Thymus (tissue), 14 donors: ENCODE measurements at places on chromosomes 4 and X. TPM values are rescaled to one million over a fixed set of nuclear protein-coding genes. Genes with fewer than 3 reads are reported as not detected.

DNA sequence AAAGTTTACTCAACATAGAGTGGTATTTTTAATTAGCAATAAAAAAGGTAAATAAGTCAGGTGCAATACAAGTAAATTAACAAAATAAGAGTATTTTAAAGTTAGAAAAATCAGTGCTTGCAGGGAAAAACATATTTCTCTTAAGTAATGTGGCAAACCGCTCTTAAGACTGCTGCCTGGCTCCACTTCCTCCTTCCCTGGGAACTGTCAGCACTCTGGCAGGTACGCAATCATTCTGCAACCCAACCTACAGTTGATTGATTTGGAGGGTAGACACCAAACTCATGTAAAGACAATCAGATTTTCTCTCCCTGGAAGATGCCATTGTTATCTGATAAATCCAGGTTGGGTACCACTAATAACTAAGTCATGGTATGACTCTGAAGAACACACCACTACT, 63.9 kb downstream of the PPP3CA start:
- DNase-seq: no peak

PCDH19 gene
- 0.76 TPM for total RNA-seq

CLDN34 gene
- 0.05 TPM for total RNA-seq

DNA sequence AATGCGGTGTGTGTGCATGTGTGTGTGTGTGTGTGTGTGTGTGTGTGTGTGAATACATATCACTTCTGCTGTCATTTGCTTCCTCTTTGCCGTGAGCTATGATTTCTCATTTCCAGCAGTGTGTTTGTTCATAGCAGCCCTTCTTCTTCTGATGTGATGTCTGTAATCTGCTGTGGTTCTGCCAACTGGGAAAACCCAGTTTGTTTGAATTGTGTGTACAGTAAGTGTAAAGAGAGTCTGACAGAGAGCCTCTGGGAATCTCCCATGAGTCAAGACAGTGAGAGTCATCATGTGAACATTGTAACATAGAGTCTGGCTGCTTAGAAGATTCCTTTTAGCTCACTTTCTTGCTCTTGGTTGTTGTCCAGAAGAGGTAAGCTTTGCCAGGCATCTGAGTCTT, 8.4 kb upstream of the NWD2 start:
- no peak for DNase-seq

FRAS1 gene
- 1.6 TPM for total RNA-seq

PPP2R2C gene
- 5.4 TPM for total RNA-seq

GRCh38 chr4:73705056-73705432, 35.3 kb upstream of the CXCL8 start:
- DNase-seq: no peak

GRCh38 chrX:151323054-151323453, 74.0 kb upstream of the VMA21 start:
- DNase-seq: no peak

MGAT4D gene
- not detected for total RNA-seq

GRCh38 chr4:40980318-40980883, 230.6 kb downstream of the NSUN7 start:
- DNase-seq: peak; percentile 6

DNA sequence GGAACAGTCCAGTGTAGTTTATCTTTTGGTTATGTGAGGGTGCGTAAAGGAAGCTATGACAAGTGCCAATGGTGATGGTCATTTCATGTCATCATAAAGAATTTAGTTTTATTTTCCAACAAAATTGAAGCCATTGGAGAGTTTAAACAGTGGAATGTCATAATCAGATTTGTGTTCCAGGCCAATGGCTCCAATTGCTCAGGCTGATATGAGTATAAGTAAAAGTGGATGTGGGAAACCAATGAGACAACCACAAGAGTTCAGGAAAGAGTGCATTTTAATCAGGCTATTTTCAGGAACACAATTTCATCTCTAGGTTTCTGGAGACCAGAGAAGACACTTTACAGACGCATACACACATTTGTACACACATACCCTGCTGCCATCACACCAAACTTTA, 20.7 kb downstream of the SPANXC start:
- no peak for DNase-seq

GRCh38 chrX:107747596-107748161, 27.9 kb downstream of the TSC22D3 start:
- no peak for DNase-seq

MAGEC1 gene
- not detected for total RNA-seq

GRCh38 chrX:94053575-94053974, 379.6 kb downstream of the FAM133A start:
- DNase-seq: no peak

GRCh38 chr4:71663780-71664179, 120.1 kb downstream of the GC start:
- DNase-seq: no peak

- DNase-seq: no peak
Observed at GRCh38 chr4:676871-677235, 2.5 kb downstream of the MYL5 start.

VCX gene
- not detected for total RNA-seq

- DNase-seq: no peak
Observed at GRCh38 chr4:62953752-62954151, 1455.5 kb downstream of the TECRL start.

GRCh38 chr4:83118869-83119268, 4.3 kb upstream of the PLAC8 start:
- no peak for DNase-seq

DNA sequence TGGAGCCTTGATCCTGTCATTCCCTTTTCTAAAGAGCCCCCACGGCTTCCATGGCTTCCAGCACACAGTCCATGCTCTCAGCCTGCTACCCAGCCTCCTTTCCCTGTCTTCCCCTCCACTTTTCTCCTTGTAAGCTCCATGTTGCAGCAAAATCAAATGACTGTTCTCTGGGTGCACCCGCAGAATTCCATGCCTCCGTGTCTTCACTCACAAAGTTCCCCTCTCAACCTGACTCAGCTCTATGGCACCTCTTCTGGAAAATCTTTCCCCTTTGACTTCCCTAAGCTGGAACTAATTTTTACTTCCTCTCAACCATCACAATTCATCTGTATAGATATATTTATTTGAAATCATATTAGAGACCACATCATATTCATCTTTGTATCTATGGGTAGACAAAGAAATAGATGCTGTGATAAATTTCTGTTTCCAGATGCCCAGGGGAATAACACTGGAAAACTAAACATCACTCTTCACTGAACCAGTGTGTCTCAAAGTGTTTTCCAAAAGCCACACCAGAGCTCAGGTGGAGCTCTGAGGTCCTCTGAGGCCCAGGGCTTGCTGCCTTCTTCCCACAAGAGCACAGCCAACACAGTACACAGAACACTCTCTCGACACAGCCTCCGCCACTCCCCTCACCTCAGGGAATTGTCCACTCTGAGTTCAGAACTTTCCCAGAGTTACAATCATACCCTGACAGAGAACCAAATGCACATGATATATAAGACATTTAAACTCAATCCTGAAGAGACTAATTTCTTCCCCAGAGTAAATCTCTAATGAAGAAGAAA, 3.3 kb downstream of the SETD7 start:
- no peak for DNase-seq

MAPK10 gene
- total RNA-seq: 3.7 TPM

ETNPPL gene
- 0.19 TPM for total RNA-seq

- no peak for DNase-seq
Observed at GRCh38 chrX:130296743-130297142, 28.0 kb upstream of the ZNF280C start.

GRCh38 chr4:165864271-165864670, 8.8 kb upstream of the TLL1 start:
- no peak for DNase-seq

MAGEC3 gene
- not detected for total RNA-seq

DNA sequence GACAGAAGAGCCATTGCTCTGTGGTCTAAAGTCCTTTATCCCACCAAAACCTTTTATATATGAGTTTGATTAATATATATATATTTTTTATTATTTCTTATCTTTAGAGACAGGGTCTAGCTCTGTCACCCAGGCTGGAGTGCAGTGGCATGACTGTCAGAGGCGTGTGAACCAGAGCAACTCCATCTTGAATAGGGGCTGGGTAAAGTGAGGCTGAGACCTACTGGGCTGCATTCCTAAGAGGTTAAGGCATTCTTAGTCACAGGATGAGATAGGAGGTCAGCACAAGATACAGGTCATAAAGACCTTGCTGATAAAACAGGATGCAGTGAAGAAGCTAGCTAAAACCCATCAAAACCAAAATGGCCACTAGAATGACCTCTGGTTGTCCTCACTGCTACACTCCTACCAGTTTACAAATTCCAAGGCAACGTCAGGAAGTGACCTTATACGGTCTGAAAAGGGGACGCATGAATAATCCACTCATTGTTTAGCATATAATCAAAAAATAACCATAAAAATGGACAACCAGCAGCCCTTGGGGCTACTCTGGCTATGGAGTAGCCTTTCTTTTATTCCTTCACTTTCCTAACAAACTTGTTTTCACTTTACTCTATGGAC, 10.5 kb downstream of the TBCK start:
- no peak for DNase-seq

DNA sequence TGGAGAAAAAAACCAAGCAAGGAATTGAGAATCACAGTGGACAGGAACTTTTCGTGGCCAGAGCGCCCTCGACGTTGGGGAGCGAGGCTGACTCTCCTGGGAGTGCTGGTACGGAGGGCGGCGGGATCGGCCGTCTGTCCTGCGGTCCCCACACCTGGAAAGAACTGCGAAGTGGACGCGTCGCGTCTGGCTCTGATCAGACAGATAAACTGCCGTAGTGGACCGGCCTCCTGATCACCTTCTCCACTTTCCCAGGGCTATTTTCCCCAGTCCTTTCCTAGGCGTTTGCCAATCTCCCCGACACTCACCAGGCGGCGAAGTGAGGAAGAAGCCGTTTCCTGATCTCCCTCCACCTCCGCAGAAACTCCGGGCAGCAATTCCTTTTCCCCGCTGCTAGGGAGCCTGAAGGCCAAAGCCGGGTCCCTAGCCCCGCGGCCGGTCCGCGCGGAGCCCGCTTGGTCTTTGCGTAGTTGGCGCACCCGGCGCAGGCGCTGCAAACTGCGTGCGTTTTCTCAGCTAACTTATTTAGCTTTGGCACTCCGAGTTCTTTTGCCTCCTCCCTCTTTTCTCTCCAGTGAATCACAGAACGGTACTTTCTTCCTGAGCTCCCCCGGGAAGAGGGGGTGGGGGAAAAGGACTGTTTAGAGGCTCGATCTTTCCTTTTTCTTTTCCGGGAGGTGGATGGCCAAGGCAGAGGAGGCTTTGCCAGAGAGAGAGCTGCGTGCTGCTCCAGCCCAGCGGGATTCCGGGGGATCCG, at the start of gene ARSJ:
TSS of gene ARSJ (minus strand) at position 500 of the 757 bp plus-strand sequence. CDS start 813 bp downstream, outside the sequence.
- no peak for DNase-seq

RIPPLY1 gene
- total RNA-seq: not detected

GRCh38 chrX:107677909-107678308, 49.6 kb downstream of the PRPS1 start:
- no peak for DNase-seq

DNA sequence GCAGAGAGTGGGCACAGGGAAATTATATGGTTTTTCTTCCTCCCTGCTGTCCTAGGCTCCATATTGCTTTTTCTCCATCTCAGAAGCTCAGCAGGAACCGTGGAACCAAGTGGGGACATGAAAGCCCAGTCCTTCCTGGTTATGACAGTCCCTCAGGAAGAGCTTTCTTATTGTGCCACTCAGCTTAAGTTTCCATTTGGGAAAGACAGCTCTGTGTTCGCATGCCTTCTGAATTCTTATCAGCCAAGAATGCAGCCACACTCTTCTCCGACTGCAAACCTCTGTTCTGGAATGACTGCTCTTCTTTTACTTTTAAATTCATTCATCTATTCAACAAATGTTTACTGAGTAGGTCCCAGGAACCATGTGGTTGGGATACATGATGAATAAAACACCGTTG, 58.0 kb upstream of the PPARGC1A start:
- no peak for DNase-seq

DNA sequence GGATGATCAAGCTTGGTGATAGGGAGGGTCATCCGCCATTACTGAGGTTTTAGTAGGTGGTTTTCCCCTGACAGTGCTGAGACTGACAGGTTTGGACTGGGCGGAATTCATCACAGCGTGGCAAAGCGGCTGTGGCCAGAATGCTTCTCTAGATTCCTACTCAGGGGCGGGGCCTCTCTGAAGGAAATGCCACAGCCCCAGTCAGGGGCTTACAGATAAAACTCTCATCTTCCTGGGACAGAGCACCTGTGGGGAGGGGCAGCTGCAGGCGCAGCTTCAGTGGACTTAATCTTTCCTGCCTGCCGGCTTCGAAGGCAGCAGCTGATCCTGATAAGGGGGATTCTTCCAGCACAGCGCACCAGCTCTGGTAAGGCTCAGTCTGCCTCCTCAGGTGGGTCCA, 316.7 kb downstream of the RPA4 start:
- no peak for DNase-seq

DNA sequence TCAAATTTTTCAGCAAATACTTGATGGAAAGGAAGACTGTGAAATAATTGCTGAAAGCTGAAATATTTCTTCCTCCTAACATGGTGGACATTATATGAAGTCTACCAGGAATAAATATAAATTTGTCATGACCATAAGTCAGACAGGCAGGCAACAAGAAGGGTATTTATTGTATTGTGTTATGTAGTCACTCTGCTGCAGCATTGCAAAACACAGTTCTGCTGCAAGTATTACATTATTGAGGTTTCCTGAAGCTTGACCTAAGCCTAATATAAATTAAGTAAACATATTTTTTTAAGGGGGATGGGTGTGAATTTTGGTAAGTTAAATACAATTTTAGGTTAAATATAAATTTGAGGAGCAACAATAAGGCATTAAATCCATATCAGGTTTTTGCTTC, 60.2 kb upstream of the MAOA start:
- no peak for DNase-seq

CLNK gene
- 1.9 TPM for total RNA-seq

DNA sequence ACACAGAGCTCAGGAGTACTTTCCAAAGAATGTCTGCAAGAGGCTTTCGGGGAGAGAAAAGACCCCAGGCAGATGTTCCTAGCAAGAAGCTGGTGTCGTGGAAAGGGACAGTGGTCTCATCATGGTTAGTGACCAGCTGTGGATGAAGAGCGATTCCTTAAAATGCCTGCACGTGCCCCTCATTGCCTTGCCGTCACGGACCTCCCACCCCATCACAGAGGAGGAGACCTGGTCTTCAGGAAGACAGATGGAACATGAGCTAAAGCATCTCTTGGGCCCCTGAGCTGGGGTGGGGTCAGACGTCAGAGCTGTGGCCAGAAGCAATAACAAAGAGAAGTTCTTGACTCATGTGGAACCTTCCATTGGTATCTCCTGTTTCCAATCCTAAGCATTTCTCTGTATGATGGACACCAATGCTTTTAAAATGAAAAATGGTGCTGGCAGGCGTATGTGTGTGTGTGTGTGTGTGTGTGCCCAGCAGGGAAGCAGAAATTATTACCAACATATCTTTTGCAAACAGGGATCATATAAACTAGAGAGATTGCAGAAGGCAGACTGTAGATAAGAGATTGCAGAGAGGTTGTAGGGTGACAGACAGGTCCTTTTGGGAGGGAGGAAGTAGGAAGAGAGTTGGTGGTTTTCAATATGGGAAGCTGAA, 25.2 kb upstream of the ASMTL start:
- DNase-seq: no peak

ANAPC4 gene
- 29.8 TPM for total RNA-seq

DNA sequence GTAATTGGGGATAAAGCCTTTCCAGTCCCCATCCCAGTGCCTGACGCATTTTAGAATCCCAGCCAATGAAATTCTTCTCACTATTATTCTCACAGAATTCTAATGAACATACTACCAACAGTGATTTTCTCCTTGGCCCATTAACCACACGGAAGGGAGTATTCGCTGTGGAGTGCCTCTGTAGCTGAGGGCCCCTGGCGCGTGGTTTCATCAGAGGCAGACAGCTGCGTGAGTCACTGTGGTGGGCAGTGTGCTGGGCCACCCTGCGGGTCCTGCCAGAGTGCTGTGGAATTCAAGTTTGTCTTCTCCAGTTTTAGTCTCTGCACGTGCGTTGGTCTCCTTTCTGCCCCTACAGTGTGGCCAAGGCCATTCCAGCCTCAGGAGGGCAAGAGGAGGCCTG, 335.4 kb upstream of the FAT1 start:
- no peak for DNase-seq
